AG08396 (cell line): ENCODE measurements at places on chromosomes 7 and 10.
A peak's percentile ranks its signal among the peaks of the same experiment; 100 is the strongest.

DNA sequence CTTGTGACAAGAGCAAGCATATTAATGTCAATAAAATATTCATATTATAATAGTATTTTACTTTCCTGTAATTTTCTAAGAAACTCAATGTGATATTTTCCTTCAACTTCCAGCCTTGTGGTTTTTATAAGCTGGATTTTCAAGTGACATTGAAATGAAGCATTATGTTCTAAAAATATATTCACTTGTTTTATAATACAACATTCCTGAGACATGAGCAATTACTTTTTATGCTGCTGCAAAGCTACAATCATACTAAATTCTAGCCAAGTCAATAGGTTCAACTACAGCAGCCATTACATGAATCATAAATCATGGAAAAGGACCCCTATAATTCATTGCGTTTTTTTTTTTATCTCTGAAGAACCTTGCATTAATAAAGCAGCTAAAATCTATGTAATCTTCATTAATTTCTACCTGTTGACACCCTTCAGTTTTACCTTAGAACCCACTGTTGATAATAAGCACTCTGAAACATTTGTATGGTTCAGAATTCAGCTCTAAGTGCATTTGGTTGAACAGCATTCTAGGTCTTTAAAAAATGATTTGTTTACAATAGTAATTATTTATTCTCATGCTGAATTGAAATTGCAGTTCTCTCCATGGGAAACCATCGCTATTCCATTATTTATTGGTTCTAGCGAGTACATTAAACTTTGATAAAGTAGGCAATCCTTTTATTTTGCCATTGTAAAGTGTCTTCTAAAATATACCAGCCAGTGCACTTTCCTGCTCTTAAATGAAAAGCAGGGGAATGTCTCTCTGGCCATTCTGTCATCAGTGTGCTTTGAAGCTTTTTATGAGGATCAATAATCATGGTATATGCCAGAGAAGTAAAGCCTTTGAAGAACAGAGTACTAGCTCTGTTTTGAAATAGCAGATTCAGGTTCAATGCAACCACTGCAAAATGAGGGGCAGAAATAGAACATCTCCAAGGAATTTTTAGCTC is 132.6 kb downstream of the GNAT3 start:
- DNase-seq: peak; percentile 28

- DNase-seq: no peak
These were observed 148.0 kb upstream of the MEOX2 start for GRCh38 chr7:15834446-15834845.

GRCh38 chr7:25167262-25167843 is 42.3 kb upstream of the CYCS start:
- no peak for DNase-seq

GRCh38 chr7:140607441-140607989 is 33.1 kb downstream of the DENND2A start:
- peak; percentile 53 for DNase-seq

DNA sequence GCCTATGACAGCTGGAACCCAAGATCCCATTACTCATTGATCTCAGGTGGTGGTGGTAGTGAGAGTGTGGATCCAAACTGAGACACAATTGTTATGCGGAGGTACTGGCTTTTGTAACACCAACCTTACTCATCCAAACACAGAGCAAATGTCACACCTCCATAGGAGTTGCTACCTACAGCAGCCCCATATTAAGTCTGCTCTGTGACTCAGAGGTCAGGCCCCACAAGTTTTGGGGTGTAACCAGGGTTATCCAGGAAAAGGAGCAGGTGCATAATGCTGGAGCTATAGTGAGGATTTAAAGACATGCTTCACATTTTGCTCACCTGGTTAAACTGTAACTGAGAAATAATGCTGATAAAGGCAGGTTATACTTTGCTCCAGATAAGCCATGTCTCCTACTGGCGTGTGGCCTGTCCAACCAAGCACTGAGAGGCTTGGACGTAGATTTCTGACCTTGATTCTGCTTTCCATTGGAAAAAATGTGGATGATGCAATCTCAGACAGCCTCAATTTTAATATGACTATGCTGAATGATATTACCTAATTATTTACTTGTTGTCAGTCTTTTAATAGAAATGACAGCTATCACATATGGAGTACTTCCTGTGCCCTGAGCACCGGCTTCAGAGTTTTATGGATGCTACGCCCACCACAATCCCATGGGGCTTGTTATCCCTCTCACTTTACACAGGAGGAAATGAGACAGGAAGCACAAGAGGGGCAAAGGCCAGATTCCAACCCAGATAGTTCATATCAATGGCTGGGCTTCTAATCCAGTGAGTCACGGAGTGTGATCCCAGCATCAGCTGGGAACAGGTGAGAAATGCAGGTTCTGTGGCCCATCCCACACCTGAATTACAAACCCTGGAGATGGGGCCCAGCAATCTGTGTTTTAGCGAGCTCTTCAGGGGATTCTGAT is 181.3 kb downstream of the CHN2 start:
- DNase-seq: no peak

GRCh38 chr10:100027416-100027815 is 17.7 kb upstream of the DNMBP start:
- DNase-seq: no peak

DNA sequence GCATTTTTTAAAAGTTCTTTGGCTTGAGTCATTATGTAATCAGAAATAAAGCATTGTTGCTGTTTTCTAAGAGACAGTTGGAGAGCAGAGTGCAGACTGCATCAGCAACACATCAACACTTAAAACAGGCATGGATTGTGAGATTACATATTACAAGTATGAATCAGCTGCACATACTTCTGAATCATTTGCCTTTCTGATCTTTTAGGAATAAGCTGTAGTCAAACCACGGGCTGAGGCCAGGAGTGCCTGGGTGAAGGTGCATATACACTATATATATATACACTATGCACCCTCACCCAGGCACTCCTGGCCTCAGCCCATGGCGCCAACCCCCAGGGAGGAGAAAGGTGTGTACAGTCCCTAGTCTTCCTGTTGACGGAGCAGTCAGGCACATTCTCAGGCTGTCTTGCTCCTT is 52.4 kb upstream of the DLX6 start:
- DNase-seq: peak; percentile 20

DNA sequence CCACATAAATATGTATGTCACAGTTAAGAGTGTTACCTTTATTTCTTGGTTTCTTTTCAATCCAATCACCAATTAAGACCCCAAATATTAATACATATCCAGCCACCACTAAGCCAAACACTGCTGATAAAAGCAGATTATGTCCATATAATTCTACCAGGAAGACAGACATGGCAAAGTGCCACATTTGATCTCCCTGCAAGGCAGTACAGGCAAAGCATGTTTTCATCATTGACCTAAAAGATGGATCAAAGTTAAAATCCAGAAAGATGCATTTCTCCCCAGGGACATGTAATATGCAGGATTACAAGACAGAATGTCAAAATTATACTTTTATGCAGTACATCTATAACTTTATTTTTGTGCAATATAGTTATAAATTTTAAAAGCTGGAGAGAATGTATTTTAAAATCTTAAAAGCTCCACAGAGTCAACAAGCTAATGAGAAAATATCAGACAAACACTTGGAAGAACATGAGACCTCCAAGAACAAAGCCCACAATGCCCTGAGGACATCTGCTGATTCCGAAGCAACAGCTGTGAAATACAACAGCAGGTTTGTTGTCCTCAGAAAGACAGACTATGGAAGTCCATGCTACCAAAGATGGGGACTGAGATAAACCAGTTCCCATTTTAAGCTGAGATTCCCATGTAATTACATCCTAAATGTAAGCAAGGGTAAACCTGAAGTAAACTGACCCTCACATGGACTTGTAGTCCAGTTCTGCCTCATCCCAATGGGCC is 54.5 kb upstream of the TOMM7 start:
- no peak for DNase-seq

DNA sequence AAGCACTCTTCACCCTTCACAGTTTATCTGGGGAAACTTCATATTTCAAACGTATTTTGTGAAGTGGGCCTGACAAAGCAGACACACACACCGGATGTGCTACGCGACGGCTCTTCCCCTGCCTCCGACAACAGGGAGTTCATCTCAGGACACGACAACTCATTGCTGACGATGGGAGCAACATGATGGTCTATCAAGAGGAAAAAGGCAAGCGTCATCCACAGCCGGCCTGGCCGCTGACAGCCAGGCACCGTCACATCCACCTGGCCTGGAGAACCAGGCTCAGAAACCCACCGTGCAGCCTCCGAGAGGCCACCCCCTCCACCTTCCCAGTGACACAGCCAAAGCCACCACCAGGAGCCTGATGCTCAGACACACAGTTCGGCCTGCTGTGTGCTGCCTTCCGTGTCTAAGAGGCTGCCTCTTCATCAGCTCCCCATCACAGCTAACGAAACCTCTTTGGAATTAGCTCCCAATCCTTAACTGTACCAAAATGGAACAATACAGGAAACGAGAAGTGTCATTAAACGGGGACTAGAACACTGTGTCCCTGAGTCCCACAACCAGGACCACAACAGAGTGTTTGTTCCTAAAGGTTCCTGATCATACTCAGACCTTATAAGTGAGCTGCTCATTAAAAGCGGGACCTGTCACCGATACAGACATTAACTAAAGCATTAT is 76.7 kb downstream of the SFMBT2 start:
- no peak for DNase-seq

GRCh38 chr7:4025210-4025609 is 656.9 kb upstream of the FOXK1 start:
- DNase-seq: no peak

DNA sequence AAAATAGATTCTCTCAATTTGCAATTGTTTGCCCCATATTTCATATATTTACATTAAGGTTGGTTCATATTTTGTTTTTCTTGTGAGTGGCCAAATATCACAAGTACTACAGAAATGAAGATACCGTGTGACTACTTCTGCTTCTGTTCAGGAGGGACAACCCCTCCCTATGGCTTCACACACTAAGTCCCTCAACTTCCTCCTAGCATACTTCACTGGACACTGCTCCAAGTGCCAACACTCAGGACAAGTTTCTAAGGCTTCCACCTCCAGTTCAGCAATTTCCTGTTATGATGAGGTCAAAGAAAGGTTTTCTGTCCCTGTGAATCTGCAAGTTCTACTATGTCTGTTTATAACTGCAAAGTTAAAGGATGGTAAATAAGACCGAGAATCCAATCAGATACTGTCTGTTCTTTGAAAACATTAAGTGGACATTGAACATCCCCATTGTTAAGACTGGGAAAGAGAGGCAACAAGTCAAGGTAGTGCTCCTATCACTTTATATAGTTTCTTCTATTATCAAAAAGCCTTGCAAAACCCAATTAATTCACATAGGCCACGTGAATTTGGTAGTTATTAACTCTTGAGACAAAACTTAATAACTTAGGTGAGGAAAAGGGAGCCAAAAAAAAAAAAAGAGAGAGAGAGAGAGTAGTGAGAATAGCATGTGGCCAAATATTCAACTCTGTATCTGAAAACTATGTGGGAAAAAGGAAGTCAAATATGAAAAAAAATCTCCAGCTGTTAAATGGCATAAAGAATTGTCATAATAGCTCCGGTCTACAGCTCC is 81.3 kb upstream of the DKK1 start:
- DNase-seq: no peak

DNA sequence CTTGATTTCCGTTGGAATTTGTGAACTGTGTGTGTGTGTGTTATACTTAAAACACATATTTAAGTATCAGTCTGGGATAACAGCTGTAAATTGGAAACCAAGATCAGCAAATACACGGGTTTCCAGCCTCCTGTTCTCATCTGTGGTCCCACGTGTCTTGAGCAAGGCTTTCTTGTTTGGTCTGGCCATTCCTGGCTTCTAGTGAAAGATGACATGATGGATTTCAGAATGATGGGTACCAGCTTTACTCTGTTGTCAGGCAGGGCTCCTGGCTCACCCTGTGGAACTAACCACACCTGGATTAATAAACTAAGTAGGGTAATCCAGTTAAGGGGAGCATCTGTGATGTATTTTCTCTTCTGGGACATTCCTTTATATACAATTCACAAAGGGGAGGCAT is 346.2 kb upstream of the AOAH start:
- no peak for DNase-seq

GRCh38 chr7:150340875-150341262 is 560 bp downstream of the RARRES2 start:
- DNase-seq: no peak

DNA sequence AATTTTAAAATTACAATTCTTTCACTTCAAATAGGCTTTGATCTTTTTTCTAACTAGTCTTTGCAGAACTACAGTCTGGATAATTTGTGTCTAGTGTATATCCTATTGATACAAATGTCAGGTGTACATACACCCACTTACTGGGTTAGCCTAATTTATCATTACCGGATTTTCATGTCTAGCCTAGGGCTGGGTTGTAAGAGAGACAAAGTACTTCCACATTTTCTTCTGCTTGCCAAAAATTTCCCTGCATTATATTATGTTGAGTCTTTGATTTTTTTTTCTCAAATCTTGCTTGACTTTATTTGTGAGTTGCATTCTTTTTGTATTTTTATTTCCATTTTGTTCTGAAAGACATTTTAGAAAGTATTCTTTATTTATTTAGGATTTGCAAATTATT is 284.8 kb upstream of the FZD8 start:
- DNase-seq: no peak
